Non-pigmented ciliary epithelial cell (primary cell): ENCODE measurements at places on chromosomes 1 and 21.

DNA sequence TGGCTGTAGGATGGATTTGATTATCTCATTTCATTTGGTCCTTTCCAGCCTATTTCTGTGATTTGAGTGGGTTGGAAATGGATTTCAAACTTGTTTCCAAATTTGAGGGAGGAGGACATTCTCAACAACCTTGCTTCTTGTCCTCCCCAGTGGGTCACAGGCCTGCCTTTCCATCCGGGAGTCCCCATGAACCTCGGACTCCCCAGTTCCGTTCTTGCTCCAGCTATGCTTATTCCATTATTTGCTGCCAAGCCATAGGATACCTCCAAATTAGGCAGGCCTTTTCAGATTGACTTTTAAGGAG is 97.8 kb downstream of the DUSP10 start:
- DNase-seq: no peak

DNA sequence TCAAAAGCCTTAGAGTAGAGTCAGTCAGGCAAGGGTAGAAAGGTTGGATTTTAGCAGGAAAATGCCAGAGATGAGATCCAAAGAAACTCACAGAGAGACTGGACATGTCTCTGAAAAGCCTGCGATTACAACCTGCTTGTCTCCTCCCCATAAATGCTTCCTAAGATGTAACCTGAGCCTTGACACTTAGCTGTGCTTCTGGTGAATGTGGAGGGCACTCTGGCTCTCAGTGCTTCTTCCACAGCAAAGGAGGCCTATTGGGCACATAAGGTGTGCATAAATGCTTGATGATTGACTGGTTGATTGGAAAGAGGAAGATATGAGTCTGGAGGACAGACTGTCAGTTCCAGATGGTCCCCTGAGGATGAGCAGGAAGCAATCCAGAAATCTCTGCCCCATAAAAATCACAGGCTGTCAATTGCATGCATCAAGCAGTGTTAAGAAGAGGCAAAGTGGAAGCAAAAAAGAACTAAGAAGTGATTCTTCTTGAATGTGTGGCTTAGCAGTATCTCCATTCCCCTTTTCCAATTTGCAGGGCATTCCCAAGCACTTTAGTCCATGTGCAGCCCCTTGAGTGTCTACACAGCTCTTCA is 236.2 kb upstream of the RRP15 start:
- no peak for DNase-seq

DNA sequence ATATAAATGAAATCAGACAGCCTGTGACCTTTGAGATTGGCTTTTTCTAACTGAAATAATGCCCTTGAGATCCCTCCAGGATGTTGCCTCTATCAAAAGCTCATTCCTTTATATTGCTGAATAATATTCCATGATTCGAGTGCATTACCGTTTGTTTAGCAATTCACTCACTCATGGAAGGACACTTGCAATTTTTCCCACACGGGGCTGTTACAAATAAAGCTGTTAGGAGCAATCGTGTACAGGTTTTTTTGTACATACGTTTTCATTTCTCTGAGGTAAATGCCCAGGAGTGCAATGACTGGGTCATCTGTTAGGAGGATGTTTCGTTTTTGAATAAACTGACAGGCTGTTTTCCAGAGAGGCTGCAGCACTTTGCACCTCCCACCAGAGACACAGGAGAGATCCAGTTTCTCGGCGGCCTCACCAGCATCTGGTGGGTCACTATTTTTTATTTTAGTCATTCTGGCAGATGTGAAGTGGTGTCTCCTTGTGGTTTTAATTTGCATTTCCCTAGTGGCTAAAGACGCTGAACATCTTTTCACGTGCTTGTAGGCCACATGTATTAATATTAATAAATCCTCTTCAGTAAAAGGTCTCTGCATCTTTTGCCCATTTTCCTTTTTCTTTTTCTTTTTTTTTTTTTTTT is 11.0 kb downstream of the PRDM15 start:
- DNase-seq: no peak

DNA sequence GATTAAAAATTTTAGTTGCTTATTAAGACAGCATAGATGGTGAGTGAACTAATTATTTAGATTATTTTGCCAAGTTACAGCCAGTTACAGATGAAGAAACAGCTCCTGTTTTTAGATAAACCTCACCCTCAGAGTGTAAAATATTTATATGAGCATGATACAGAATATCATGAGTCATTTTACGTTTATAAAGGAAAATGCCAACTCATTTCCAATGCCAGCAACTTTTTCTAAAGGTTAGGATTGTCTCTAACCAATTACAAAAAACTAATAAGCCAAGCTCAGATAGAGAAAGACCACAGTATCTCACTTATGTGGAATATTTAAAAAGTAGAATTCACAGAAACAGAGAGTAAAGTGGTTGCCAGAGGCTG is 590.1 kb downstream of the LTN1 start:
- no peak for DNase-seq

DNA sequence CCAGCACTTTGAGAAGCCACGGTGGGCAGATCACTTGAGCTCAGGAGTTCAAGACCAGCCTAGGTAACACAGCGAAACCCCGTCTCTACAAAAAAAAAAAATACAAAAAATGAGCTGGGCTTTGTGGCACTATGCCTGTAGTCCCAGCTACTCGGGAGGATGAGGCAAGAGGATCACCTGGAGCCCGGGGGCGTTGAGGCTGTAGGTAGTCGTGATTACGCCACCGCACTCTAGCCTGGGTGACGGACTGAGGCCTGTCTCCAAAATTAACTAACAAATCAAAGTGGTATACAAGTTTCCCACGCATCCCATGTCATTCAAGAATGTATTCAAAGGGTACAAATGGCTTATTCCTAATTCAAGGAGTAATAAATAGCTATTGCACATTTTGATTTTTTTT is 2.4 kb downstream of the AUNIP start:
- no peak for DNase-seq

- no peak for DNase-seq
These were observed 1.2 kb downstream of the PTP4A2 start for GRCh38 chr1:31936981-31937299.

- no peak for DNase-seq
These were observed 2.3 kb upstream of the KCNC4 start for GRCh38 chr1:110207831-110208230.

DNA sequence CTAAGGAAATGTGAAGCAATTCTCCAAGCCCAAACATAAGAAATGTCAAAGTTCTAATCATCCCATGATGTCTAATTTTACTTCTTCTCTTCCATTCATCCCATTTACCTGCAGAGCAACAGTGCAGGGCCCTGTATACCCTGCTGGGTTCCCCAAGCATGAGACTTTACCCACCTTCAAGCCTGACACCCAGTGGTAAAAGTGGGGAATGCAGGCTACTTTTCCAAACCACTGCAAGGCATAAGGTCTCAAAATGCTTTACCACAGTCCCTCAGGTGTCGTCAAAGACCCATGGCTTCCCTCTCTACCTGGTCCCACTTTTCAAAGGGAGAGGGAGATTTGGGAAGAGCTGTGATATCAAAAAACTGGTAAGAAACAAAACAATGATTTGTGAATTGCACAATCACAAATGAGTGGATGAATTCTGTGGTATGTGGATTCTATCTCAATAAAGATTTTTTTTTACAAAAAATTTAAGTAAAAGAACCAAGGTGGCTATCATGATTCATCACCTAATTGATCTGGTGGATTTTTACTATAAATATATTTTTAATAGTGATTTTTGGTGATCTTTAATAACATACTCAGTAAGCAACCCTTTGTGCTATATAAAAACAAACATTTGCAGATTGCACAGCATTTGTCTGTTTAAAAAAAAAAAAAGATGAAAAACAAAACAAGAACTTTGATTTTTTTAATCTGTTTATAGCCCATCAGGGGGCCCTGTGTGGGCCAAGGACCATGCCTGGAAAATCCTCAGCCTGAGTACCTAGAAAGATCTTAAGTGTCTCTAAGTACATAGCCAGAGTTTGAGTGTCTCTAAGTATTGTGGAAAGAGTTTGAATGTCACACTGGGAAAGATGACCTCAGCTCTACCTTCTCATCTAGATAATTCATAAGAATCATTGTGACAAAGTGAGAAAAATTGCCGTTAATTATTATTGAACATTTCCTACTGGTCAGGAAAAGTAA is 73.1 kb upstream of the GJB5 start:
- no peak for DNase-seq

- DNase-seq: no peak
These were observed 61.8 kb downstream of the HIVEP3 start for GRCh38 chr1:41856944-41857285.

- peak; percentile 37 for DNase-seq
These were observed 31.8 kb downstream of the CLEC20A start for GRCh38 chr1:178465011-178465410.

DNA sequence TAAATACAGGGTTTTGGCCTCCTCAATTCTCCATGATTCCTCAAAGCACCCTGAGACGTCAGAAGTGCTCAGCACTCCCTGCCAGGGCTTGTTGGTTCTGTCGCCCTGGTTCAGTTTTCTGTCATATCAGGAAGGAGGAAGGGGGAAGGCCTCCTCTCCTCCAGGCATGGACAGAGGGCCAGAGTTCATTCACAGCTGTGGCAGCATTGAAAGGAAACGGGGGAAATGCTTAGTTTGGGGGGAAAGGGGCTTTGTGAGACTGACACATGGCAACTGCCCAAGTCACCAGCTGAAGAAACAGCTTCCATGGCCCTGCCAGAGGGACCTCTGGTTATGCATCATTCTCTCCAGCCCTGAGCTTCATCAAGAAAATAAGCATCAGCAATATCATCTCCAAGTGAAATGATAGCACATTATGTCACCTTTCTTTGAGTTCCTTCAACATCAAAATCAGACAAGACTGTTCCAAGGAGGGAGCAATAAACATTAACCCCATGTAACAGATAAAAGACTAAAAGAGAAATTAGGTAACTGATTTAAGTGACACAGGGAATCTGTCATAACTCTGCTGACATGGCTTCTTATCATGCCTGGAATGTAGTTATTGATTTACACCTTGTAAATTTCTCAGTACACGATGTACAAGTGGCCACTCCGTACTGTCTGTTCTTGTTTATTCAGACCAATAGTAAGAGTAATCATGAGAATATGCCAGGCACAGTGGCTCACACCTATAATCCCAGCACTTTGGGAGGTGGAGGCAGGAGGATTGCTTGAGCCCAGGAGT is 103.2 kb upstream of the SLC25A33 start:
- DNase-seq: no peak

- no peak for DNase-seq
These were observed 190.2 kb downstream of the MATN1 start for GRCh38 chr1:30533141-30533540.

GRCh38 chr1:10680487-10680886 is 116.0 kb downstream of the CASZ1 start:
- DNase-seq: no peak

GRCh38 chr1:19198820-19199219 is 11.2 kb downstream of the UBR4 start:
- no peak for DNase-seq

DNA sequence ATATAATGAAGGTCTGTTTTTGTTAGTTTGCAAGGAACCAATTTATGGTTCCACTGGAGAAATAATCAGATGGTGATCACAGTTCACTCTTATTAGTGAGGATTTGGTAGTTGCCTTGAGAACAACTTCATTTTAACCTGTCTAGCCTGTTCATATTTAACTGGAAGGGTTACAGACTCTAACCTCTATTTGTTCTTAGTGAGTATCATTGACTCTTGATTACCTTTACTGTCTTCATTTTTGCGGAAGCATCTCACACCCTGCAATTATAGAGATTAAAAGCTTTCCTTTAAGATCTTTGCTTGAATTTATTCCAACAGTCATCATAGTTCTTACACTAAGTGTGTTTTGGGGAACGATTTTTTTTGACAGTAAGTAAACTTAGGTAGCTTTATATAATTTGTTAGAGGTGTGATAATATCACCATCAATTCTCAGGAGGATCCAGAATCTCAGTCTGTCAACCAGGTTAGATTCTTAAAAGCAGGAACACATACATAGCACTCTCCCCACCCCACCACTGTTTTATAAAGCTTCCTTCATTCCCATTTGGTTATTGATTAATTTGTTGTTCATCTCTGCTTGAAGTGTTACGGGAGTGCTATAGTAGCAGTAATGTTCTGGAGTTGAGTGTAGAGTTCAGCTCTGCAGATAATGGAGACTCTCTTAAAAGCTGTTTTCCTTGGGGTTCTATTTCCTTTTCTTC is 30.1 kb downstream of the B3GALT2 start:
- no peak for DNase-seq

DNA sequence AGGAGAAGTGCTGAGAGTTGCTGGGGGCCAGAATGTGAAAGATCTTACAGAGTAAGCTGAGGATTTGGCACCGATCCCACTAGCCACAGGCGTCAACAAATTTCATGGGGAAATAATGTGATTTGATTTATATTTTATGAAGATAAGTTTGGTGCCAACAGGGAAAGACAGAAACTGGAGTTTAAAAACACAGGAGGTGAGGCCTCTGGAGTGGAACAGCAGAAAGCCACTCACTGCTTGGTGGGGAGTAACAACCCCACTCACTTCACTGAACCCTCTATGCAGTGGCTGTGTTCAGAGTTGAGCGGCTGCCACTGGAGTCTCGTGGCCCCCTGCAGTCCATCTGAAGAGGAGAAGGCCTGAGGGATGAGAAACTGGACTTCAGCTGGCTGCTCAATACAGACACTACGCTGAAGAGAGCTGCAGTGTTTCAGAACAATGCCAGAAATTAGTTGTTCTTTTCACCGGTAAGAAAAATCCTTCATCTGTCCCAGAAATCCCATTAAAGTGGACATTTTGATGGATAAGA is 48.0 kb upstream of the RXRG start:
- no peak for DNase-seq

GRCh38 chr21:33289199-33289819 is 23.1 kb downstream of the IL10RB start:
- peak; percentile 46 for DNase-seq

DNA sequence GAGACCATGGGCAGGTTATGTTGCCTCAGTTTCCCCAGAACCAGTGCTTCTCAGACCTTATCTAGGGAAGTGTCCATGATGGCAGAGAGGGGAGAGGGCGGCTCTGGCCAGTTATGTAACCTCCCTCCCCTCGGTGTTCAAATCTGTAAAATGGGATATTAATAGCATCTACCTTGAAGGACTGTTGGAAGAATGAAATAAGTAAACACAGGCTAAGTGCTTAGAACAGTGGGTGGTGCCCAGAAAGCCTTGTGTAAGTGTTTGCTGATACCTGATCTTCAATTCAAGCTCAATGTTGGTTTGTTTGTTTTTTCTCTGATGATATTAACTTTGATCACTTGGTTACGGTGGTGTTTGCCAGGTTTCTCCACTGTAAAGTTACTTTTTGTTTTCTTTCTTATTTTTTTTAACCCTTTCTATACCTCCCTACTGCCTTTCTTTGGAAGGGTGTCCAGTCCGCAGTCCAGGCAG is 34.9 kb downstream of the EPHA2 start:
- no peak for DNase-seq

GRCh38 chr21:46018615-46019014 is 37.0 kb downstream of the COL6A1 start:
- DNase-seq: no peak

- no peak for DNase-seq
These were observed 19.7 kb upstream of the PGBD2 start for GRCh38 chr1:248886237-248886895.
